ENCODE measurements at places on chromosomes 5 and 9.

DNA sequence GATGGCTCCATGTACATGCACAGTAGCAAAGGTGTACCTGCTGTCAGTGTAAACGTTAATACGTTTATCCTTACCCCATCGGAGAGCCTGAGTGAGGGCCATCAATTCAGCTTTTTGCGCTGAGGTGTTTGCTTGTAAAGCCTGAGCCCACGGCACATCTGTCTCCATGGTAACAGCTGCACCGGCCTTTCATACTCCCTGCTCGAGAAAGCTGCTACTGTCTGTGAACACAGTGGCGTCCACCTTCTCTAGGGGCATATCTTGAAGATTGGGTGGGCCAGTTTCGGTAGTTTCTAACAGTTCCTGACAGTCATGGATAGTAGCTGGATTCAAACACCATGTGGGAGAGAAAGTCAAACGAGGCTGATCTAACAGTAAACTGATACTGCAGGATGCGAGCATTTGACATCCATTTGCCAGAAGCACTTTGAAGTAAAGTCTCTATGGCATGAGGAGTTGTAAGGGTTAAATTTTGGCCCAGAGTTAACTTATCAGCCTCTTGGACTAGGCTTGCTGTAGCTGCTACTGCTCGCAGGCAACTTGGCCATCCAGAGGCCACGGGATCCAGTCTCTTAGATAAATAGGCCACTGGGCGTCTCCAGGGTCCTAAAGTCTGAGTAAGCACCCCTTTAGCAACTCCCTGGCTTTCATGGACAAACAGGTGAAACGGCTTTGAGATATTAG lies 21.0 kb upstream of the RHOBTB3 start:
- no peak for DNase-seq

DNA sequence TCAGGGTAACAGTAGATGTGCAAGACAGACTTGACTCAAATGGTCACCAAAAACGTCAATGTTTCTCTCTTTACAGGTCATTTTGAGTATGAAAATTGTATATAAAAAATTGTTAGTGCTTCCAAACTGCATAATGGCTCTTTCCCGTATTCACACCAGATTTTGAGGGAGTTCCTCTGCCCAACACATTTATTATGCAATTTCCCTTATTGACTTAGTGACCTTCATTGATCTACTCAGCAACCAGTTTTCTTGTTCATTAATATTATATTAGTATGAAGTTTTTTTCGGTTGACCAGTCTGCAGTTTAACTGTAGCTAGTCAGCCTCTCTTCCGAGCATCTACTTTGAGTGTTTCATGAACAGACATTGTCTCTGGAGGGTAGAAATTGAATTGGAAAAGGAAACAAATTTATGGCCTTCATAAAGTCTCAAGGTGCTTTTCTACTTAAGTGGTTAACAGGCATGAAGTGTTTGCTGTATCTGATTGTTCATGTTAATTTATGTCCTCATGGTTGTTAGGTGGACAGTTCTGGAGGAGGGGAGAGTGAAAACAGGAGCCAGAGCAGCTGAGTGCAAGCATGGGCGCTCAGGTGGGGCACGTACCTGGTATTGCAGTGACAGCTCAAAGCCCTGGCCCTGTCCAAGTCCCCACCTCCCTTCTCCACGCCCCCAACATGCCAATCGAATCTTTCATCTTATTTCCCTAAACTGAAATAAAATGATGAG lies 240.2 kb downstream of the RFK start:
- DNase-seq, result no peak

DNA sequence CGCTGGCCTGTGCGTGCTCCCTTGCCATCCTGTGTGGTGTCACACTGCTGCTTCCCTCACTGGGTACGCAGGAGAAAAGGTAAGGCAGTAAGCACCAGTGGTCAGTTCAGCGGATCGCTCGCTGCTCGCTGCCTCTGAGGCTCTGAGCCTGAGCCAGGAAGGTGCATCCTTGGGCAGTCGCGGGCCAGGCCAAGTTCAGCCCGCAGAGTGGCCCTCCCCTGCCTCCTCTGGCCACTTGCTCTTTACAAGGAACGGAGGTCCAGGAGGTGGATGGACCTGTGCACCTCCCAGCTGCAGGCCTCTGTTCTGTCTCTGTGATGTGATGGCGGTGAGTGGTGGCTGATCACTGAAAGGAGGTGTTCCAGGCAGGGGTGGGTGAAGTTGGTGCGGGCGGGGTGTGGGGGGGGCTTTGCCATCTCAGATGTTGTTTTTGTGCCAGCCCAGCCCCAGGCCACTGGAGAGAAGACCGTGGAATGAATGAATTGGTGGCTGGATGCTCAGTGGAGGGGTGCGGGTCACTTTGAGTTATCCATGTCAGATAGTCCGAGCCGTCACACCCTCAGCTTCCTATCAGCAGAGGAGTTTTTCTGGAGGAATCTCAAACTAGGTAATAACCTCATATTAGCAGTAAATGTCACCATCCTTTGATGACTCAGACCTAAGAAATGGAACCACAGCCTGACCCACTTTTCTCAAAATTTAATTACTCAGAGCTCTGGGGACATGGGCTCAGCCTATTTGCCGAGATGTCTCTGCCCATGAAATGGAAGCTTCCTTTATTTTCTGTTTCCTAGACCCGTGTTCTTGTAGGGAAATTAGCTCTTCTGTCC lies 7.3 kb downstream of the COL5A1 start:
- peak; percentile 40 for DNase-seq

DNA sequence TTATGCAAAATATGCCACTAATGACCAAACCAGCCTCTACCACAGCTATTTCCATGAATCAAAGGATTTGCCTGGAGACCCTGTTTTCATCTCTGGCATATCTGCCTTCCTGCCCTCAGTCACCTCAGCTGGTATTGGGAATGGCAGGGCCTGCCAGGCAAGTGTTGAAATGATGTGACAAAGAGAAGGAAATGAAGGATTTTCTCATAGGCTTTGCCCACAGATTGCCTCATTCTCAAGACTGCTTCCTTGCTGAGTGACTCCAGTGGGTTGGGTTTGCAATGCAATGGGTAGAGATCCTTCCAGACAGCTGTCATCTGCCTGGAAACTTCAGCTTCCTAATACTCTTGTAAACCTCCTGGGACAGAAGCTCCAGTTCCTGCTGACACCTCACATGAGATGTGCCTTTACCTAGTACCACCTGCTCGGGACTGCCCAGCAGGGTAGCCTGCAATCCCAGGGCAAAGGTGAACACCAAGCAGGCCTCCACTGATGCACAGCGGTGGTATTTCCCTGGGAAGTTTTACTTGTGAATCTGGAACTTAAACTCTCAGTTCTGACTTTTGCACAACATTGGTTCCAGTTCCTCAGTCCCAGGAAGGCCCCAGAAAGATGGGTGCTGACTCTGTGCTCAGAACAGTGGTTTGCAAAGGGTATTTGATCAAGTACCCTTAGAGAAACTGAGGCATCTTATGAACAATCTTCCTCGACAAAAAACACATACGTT lies 64.8 kb upstream of the SLC1A1 start:
- DNase-seq, result no peak

DNA sequence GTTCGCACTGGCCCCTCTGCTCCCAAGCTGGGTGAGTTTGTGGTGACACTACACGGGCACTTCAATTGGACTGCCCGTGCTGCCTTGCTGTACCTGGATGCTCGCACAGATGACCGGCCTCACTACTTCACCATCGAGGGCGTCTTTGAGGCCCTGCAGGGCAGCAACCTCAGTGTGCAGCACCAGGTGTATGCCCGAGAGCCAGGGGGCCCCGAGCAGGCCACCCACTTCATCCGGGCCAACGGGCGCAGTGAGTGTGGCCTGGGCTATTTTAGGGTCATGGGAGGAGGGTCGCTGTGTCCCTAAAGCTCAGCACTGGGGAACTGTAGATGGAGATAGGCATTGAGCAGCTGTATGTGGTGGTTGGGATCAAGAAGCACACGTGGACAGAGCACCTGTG lies 1.4 kb downstream of the NPR2 start:
- no peak for DNase-seq

- DNase-seq, result no peak
Observed at GRCh38 chr9:116271991-116272390, 118.4 kb downstream of the PAPPA start.

GRCh38 chr5:20555034-20555433 lies 567.0 kb upstream of the CDH18 start:
- no peak for DNase-seq

- DNase-seq, result no peak
Observed at GRCh38 chr9:79974806-79975422, 403.1 kb downstream of the TLE4 start.

DNA sequence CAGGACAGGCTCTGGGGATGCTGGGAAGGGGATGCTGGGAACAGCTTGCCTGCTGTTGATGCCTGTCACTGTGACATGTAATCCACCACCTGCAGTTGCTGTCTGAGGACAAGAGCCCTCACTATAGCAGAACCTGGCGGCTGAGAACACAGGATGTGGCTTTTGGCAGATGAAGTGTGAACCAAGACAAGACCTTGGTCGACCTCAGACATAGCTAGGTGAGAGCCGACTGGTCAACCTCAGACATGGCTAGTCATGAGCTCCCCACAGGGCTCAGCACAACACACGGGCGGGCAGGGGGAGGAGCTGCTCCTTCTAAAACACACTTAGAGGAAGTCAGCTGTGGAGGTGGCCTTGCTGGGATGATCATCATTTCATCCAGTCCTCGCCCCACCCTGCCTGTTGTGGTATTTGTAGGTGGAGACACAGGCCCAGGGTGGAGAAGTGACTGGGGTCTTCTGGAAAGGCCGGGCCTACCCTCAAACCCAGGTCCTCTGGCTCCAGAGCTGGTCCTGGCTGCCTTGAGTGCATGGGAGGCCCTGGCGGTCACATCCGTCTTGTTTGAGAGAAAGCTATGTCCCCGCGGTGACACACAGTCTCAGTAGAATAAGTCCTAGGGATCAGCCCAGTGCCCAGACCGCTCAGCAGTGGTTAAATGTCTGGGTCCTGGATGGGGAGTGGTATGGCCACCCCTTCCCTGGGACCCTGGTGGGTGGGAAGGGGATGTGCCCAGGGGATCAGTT lies 6.1 kb downstream of the SUSD3 start:
- peak; percentile 91 for DNase-seq

DNA sequence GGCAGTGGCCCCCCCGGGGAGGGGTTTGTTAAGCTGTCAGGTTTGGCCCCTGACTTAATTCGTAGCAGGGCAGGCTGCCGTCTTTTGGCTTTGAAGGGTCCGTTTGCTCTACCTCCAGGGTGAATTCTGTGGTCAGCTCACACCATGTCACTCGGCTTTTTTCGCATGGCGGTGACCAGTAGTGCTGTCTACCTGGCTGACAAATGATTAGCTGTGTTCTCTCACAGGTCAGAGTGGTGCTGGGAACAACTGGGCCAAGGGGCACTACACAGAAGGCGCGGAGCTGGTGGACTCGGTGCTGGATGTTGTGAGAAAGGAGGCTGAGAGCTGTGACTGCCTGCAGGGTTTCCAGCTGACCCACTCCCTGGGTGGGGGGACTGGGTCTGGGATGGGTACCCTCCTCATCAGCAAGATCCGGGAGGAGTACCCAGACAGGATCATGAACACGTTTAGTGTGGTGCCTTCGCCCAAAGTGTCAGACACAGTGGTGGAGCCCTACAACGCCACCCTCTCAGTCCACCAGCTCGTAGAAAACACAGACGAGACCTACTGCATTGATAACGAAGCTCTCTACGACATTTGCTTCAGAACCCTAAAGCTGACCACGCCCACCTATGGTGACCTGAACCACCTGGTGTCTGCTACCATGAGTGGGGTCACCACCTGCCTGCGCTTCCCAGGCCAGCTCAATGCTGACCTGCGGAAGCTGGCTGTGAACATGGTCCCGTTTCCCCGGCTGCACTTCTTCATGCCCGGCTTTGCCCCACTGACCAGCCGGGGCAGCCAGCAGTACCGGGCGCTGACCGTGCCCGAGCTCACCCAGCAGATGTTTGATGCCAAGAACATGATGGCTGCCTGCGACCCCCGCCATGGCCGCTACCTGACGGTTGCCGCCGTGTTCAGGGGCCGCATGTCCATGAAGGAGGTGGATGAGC lies 1.4 kb downstream of the TUBB4B start:
- DNase-seq, result no peak

DNA sequence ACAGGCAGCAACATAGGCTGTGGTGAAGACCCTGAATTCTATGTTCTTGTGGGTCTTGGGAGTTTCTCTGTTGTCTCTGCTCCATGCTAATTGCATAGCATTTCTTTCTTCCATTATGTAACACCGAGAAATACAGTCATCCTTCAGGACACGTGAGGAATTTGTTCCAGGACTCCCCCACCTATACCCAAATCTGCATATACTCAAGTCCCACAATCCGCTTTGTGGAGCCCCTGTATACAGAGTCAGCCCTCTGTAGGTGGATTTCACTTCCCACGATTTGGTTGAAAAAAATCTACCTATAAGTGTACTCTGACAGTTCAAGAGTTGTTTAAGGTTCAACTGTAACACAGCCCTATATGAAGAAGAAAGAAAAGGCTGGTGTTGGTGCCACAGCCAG lies 22.1 kb downstream of the ANKRD33B start:
- DNase-seq, result no peak

DNA sequence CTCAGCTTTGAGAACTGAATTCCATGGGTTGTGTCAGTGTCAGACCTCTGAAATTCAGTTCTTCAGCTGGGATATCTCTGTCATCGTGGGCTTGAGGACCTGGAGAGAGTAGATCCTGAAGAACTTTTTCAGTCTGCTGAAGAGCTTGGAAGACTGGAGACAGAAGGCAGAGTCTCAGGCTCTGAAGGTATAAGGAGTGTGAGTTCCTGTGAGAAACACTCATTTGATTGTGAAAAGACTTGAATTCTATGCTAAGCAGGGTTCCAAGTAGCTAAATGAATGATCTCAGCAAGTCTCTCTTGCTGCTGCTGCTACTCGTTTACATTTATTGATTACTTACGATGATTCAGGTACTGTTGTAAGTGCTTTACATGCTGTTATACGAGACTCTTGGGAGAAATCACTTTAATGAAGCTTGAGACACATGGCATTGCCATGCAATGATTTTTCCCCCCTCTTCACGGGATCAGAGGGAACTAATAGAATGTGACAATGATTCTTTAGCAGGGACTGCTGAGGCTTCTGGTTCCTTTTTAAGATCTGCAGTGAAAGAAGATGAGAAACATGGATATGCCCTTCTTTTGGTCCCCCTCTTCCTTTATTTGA lies 63.8 kb downstream of the PTTG1 start:
- DNase-seq, result no peak

- DNase-seq, result no peak
Observed at GRCh38 chr9:27943501-27943900, 370.2 kb upstream of the C9orf72 start.

GRCh38 chr5:10556289-10556807 lies 7.5 kb upstream of the ANKRD33B start:
- DNase-seq, result no peak

- no peak for DNase-seq
Observed at GRCh38 chr5:36728697-36729543, 122.5 kb downstream of the SLC1A3 start.

DNA sequence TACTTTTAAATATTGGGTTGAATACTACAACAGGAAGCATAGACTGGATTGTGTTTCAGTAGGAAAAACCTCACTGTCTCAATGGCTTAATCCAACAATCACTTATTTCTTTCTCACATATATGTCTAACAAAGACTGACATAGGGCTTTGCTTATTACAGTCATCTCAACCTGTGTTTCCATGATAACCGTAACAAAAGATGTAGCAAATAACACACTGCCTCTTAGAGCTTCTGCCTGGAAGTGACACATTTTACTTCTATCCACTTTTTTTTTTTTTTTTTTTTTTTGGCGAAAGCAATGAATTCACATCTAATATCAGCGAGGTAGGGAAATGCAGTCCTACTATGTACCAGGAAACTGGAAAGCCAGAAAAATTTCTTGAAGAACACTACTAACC lies 204.9 kb upstream of the CDKN2B start:
- DNase-seq, result no peak

All from natural killer cell treated with Interleukin-12 subunit alpha and Interleukin-12 subunit beta and Interleukin-15 and Interleukin-18, amount 100 ng/mL, for 72 hours (primary cell).